Cortex of kidney (tissue), 1 donor: ENCODE measurements at places on chromosomes 3 and 15.

DNA sequence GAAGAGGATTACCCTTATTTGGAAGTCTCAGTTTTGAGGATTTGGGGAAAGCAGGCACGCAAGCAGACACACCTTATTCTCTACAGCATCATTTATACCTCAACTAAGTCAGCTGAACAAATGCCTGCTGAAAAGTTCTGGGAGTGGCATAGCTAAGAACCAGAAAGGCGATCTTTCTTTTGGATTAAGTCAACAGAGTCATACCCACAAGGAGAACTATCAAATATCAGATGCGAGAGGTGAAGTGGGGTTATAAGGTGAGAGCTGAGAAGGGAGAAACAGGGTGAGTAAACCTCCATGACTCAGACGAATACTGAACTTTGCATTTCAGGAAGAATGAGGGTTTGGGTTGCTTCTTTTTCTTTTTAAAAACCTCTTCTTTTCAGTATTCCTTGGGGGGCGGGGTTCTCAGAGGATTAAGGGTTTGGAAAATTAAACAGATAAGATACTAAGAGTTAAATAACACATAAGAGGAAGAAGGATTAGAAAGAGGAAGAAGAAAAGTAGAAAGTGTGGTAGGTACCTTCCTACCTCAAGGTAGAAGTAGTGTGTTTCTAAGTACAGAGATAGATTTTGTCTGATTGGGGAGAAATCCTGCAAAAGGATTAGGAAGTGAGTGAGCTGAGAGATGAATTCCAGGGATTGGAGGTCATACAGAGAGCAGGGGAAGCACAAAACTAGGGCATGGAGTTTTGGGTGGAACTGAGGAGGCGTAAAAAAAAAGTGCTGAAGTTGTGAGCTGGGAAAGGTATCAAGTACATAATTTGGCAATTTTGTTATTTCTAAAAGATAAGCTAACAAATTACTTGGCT, 41.3 kb upstream of the ICE2 start:
- DNase-seq = no peak

DNA sequence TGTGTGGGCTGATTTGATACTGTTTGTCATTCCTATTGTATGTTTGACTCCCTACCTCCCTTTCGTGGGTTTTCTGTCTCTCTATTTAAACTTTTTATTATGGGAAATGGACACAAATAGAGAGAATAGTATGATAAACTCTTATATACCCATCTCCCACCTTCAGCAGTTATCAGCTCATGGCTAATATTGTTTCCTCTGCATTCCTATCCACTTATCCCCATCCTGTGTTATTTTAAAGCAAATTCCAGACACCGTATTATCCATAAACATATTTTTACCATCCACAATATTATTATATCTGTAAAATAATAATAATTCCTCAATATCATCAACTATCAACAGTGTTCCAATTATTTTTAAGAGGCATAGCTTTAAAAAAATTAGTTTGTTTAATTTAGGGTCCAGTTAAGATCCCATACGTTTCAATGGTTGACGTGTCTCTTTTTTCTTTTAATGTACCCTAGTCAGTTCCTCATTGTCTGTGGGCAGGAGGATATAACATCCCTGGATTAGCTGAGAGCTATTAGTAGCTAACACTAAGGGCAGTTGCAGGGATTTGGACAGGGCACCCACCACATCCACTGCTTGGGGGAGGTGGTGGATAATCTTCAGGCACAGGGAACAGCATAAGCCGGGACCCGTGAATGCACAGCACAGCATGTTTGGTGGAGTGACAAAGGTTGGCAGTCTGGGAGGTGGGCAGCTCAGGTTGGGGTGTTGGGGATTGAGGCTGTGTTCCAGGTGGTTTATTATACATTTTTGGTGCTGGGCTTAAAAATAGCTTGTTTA, 23.5 kb downstream of the PLCL2 start:
- DNase-seq = no peak

- no peak for DNase-seq
Observed at GRCh38 chr3:54125300-54125699, 2.9 kb downstream of the CACNA2D3 start.

DNA sequence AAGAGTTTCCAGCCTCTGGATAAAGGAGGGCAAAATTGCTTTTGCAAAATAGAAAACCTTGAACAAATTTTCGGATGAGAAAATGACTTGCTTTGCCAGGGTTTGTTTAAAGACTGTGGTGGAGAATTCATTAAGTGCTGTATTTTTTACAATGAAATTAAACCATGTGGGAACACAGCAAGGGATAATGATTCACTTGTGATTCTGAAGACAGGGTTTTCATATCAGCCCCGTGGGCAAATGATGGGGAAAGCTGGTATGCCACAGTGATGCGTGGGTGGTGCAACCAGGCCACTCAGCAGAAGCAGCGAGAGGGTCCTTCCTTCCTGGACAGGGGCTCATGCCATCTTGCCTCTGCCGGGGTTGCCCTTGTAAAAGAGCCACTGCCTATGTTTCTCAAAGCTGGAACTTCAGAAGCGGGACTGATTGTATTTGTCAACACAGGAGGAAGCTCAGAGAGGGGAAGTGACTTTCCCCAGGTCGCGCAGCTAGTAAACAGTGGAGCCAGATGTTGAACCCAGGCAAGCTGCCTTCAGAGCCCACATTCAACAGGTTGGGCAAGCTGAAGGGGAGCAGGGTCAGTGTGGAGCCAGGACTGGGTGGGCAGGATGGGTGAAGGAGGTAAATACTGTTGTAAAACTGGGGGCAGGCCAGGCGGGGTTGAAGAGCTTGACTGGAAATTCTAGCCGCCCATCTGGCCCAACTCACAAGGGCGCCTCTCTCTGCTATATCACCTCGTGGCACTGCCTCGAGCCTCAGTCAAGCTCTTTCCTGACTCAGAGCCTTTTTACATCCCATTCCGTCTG, 79.1 kb downstream of the TOP2B start:
- DNase-seq = no peak

DNA sequence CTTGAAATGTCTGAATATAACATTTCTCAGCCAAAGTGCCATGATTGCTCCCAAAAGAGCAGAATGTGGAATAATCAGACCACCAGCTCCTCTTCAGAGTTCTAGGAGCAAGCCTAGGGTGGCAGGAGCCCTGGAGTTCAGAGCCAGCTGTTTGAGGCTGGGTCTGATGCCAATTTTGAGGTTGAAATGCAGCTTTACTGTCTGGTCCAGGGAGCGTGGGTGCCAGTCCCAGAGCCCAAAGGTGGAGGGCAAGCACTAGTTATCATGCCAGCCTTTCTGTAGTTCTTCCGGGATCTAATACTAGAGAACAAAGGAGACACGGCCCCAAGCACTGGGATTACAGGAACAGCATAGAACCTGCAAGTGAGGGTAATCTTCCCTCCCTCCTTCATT, 69.3 kb downstream of the TNFAIP8L3 start:
- no peak for DNase-seq
